ENCODE measurements at places on chromosomes 11 and 22. TPM values are rescaled to one million over a fixed set of nuclear protein-coding genes. Genes with fewer than 3 reads are reported as not detected.

GRCh38 chr22:21760640-21761039 lies 25.0 kb upstream of the YPEL1 start:
- H3K4me1 ChIP-seq: peaks cover 15% of the 10 kb centered on the region
- H3K4me3 ChIP-seq: no peak overlapping the region
- H3K27me3 ChIP-seq: no peaks in the 10 kb centered on the region
- H3K36me3 ChIP-seq: peaks cover 4% of the 10 kb centered on the region
- H3K27ac ChIP-seq: no peak overlapping the region
- DNase-seq: no peak

- peaks cover 24% of the 10 kb centered on the region for H3K4me1 ChIP-seq
- no peaks in the 10 kb centered on the region for H3K27me3 ChIP-seq
- no peaks in the 10 kb centered on the region for H3K36me3 ChIP-seq
- H3K4me3 ChIP-seq: no peak overlapping the region
These were observed 62.0 kb upstream of the PRR5 start for GRCh38 chr22:44639891-44640617.

BATF2 gene
- total RNA-seq: 0.38 TPM

OR52K2 gene
- not detected for total RNA-seq

ST3GAL4 gene
- 39.3 TPM for total RNA-seq

DNA sequence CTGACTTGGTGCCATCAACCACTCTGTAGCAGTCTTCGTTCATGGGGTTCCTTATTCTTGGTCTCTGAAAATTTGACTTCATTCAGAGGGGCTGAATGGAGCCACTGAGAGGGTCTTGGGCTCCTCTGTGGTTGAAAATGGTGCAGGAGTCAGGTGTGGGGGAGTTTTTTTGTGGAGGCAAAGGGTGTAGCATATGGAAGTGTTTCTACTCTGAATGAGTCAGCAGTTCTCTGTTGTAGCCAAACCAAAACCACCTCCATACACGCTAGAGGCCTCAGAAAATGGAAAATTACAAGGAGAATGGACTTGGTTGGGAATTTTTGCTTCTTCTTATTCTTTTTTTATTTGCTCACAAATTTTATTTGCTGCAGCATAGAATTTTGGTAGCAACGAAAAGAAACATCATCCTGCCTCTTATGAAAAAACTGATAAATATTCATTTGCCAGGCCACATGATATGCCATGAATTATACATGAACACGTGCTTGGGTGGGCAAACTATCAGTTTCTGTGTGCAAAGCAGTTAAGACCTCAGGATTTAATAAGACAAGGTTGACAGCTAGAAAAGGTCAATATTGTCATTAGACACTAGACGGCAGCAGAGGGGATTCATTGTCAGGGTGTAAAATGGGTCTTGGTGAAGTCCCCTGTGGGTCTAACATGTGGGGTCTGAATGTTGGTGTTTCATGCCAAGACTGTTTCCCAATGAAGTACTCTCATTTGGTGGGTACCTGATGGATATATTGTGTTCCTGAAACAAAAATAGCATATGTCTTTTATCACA lies 111.7 kb downstream of the MYO18B start:
- H3K27ac ChIP-seq: no peak overlapping the region
- DNase-seq: no peak
- H3K27me3 ChIP-seq: no peaks in the 10 kb centered on the region
- no peaks in the 10 kb centered on the region for H3K4me1 ChIP-seq
- H3K4me3 ChIP-seq: no peak overlapping the region
- H3K36me3 ChIP-seq: no peaks in the 10 kb centered on the region

DNA sequence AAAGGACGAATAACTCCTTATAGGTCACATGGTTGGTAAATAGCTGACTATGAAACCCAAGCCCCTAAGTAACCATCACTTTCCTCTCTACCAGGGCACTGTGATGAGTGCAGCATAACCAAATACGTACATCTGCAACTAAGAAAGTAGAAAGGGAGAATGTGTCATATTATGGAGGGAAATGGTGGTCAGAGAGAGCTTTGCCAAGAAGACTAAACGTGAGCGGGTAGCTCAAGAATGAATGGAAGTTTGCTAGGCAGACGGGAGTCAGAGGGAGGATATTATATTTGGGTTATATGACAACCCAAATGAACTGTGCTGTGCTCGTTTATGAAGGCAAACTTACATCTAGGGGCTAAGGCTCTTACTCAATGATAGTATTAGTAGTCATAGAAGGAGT lies 537.3 kb downstream of the OPCML start:
- H3K27ac ChIP-seq: no peak overlapping the region
- no peaks in the 10 kb centered on the region for H3K4me1 ChIP-seq
- no peaks in the 10 kb centered on the region for H3K36me3 ChIP-seq
- DNase-seq: no peak
- H3K27me3 ChIP-seq: no peaks in the 10 kb centered on the region

CARS1 gene
- total RNA-seq: 22.7 TPM

SOX10 gene
- not detected for total RNA-seq

SCGB1C1 gene
- total RNA-seq: not detected

DNA sequence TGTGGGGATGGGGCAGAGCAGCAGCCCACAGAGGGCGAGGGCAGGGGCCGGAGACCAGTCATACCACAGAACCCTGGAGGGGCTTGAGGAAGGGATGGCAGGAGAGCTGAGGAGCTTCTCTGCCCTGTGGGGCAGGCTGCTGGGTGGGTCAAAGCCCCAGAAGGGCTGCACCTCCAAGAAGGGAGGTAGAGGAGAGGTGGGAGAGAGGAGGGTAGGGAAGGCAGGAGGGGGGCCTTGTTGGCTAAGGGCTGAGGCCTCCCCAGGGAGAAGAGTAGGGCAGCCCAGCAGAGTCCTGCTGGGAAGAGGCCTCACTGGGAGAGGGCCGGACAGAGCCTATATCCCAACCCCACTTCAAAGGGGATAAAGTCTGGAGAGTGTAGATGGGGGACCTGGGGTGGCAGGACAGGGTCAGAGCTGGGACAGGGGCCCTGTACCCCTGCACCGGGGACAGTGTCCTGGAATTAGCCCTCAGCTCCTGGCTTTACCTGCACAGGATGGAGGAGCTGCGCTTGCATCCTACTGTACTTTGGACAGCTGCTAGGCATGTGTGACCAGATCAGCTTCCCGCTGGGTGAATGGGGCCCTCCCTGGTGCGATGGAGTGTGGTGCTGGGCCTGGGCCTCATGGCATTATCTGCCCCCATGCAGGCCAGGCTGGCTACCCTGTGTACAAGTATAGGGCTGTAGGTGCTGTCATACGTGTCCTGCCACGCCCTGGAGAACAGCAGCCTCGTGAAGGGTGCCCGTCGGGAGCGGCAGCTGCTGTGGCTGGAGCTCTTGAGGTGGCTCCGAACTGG lies 7.3 kb downstream of the DGCR6L start:
- no peaks in the 10 kb centered on the region for H3K36me3 ChIP-seq
- H3K27ac ChIP-seq: no peak overlapping the region
- H3K27me3 ChIP-seq: no peaks in the 10 kb centered on the region
- H3K4me3 ChIP-seq: no peak overlapping the region

DNA sequence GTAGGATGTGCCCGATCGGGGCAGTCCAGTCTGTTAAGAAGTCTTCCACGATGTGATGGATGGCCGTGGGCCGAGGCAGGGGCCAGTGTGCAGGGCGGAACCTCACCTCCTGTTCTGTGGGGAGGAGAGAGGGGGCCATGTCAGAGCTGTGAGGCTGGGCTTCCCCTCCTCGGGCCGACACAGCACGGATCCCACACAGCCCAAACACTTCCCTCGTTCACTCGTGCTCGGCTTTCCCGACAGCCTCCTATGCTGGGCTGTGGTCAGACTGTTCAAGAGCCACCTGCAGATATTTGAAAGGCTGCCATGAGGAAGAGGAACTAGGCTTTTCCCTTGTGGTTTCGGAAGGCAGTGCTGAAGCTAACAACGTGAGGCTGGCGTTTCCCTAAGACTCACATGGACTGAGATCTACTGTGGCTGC lies 12.3 kb upstream of the TXN2 start:
- no peak for DNase-seq
- H3K27me3 ChIP-seq: no peaks in the 10 kb centered on the region
- no peak overlapping the region for H3K4me3 ChIP-seq
- H3K27ac ChIP-seq: no peak overlapping the region
- H3K4me1 ChIP-seq: no peaks in the 10 kb centered on the region

GRCh38 chr11:45180848-45181192 lies 34.4 kb downstream of the PRDM11 start:
- H3K4me3 ChIP-seq: peak overlapping the region; percentile 56
- peaks cover 25% of the 10 kb centered on the region for H3K4me1 ChIP-seq
- H3K27me3 ChIP-seq: no peaks in the 10 kb centered on the region
- no peaks in the 10 kb centered on the region for H3K36me3 ChIP-seq
- DNase-seq: no peak

GRCh38 chr11:27699926-27700350 lies 317 bp downstream of the BDNF start:
- H3K4me1 ChIP-seq: peaks cover 21% of the 10 kb centered on the region
- H3K36me3 ChIP-seq: no peaks in the 10 kb centered on the region
- peak overlapping the region; percentile 60 for H3K4me3 ChIP-seq
- H3K27me3 ChIP-seq: peaks cover 15% of the 10 kb centered on the region
- DNase-seq: no peak

DNA sequence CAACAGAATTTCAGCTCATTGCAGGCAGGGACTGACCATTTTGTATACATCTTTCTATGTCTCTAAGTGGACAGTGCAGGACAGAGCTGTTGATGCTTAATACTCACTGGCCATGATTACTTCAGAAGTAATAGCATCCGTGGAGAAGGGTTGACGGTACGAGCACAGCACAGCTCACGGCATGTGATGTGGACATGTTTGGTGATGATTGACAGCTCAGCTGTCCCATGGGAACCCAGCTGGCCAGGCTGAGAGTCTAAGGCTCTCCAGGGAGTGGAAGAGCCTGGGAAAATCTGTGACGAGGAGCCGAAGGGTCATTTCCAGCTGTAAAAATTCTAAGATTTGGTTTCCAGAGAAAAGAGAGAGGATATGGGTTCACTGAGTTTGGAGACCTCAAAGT lies 198.2 kb downstream of the SNX19 start:
- no peaks in the 10 kb centered on the region for H3K4me1 ChIP-seq
- no peaks in the 10 kb centered on the region for H3K36me3 ChIP-seq
- no peak for DNase-seq

- H3K36me3 ChIP-seq: no peaks in the 10 kb centered on the region
- H3K27me3 ChIP-seq: no peaks in the 10 kb centered on the region
- no peak overlapping the region for H3K27ac ChIP-seq
- no peak for DNase-seq
These were observed 4747.7 kb upstream of the OR11H1 start for GRCh38 chr22:10780281-10780680.

All from esophagus squamous epithelium (tissue), 5 donors.